CD4-positive, alpha-beta T cell treated with Interleukin-1 beta for 1 hour (primary cell): ENCODE measurements at places on chromosomes 2 and 18.

- DNase-seq = no peak
Observed at GRCh38 chr2:236775511-236775910, 205.9 kb downstream of the ACKR3 start.

GRCh38 chr2:170170281-170171040 is 7.5 kb upstream of the MYO3B start:
- DNase-seq = no peak

DNA sequence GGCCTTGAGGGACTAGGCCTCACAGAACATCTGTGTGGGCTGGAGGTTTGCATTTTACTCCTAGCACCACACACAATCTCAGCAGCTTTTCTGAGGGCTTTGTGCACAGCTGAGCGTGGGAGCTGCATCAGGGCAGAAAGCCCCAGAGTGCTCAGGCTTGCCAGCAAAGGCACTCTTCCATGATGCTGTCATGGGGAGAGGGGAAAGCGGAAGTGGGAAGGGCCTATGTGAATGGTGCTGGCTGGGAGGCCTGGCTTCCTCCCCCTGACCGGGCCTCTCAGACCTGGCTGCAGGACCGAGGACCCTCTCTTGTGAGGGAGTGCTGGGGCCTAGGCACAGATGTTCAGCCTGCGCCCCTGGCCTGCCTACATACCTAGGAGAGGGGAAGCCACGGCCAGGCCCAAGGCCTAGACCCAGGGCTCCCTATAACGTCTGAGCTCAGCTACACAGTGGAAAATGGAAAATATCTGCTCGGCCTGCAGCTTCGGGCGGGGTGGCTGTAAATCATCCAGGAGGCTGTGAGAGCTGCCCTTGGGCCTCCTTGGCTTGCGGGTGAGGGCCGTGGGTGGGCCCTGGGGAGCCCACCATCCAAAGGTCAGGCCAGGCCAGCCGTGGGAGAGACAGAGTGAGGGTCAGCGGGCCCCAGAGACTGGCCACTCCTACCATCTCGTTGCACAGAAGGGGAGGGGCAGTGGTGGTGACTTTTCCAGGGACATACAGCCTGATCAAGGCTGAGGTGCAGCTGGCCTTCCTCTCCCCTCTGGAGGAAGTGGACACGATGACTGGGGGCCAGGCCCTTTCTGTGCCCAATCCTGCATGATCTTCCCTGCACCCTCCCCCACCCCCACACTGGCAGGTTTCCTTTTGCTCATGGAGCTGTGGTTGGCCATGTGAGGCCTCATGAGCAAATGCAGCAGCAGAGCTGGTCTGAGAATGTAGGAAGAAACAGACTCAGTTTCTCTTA is 22.8 kb downstream of the GLI2 start:
- no peak for DNase-seq

DNA sequence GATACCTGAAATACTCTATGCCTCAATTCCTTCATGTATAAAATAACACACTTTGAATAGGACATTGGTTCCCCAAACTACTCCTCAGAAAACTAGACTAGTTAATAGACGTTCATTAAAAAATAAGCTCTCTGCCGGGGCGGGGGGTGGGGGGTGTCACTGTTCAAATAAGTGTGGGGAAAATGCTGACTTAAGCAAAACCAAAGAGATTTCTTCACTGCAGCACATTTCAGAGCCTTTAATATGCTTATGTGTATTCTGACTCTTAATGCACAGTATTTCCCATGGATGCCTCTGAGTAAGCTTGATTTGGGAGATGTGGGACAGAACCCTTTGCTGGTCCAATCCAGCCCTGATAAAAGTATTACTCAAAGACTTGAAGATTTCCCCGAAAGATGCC is 93.2 kb downstream of the LYPD6 start:
- no peak for DNase-seq

GRCh38 chr2:153197402-153198386 is 280.9 kb downstream of the RPRM start:
- no peak for DNase-seq

- DNase-seq = peak; percentile 71
Observed at GRCh38 chr2:38626326-38627035, 23.8 kb upstream of the HNRNPLL start.

DNA sequence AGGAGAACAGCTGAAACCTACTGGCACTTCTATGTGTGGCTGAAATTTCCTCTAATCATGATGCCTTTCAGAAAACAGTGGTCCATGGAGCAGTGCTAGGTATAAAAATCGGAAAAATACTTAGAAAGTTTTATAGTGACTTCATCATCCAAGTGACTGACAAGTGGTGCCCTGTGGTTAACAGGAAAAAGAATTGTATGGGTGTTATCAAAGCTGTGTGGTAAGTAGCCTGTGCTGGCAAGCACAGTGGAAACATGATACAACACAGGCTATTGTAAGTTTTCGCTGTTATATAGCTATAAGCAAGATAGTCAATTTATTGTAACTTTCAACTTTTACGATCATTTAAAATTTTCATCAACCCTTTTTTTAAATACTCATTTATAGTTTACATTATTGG is 1599.7 kb upstream of the ZEB2 start:
- no peak for DNase-seq

DNA sequence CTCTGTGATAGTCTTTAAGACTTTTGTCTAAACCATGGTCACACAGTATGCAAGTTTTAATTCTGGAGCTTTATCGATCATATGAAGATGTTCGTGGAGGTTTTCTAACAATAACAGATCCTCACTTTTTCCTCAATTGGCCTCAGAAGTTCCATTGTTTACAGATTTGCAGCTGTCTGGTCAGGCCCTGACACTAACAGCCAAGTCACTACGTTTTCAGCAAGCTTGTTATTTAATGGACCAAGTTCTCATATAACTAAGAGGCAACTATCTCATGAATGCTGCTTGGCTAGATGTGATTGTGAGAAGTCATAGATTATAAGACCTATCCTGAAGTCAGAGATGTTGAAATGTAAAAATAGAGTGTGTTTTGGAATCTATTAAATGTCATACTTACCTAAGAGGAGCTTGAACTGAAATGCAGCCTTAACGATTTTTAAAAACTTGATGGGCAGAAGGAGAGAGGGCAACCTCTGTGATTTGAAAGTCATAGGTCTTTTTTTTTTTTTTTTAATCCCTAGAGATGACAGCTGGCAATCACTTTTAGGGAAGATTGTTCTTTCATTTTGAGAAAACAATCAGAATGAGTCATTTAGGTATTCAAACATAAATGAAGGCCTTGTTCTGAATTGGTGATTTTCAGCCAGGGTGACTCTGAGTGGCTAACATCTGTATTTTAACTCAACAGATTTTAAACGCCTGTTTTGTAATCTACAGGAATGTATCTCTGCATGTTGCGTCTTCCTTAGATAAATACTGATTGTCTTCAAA is 48.4 kb upstream of the NEMP2 start:
- DNase-seq = no peak
